ENCODE measurements at places on chromosomes 7 and 10.
A peak's percentile ranks its signal among the peaks of the same experiment; 100 is the strongest.

- DNase-seq = peak; percentile 48
Observed at GRCh38 chr7:76054123-76055120, 6.5 kb downstream of the MDH2 start.

- no peak for DNase-seq
Observed at GRCh38 chr10:3986493-3987142, 201.6 kb upstream of the KLF6 start.

DNA sequence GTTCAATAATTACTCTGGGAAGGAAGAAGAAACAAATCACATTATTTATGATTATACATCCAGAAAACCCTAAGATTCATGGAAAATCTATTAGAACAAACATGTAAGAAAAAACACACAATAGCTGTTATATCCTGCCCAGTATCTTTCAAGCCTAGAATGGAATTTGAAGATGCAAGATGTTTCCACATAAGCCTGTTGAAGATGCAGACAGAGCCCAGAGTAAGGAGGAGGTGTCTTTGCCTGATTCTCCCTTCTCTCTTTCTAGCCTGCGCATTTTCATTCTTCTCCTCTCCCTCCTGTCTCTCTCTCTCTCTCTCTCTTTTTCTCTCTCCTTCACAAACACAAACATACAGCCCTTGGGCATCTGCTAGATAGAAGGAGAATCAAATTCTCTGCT is 170.1 kb upstream of the INHBA start:
- peak; percentile 24 for DNase-seq

DNA sequence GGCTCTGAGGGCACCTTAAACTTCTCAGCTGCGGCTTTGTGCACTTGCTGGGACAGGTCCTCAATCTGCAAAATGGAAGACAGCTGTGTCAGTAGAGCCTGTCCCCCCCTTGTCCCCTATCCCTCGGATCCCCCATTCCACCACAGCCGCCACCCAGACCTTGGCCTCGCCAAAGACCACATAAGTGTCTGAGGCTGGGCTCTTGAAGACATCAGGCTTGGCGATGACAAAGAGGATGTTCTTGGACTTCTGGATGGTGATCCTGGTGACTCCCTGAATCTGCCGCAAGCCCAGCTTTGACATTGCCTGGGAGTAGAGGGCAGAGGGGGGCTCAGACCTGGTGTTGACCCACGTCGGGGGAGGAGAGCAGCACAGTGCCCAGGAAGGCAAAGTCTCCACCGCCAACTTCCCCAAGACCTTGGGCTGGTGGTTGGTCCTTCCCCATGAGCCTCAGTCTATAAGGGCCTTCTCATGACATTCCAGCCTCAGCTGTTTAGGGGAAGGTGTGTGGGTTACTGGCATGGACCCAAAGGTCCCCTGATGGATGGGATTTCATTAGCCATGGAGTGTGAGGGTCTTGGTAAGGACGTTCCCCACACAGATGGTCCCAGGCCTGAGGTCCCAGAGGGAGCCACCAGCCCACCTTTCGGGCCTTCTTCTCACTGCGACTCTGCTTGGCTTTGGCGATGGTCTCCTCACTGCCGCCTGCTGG is 7.7 kb downstream of the NACAD start:
- no peak for DNase-seq

DNA sequence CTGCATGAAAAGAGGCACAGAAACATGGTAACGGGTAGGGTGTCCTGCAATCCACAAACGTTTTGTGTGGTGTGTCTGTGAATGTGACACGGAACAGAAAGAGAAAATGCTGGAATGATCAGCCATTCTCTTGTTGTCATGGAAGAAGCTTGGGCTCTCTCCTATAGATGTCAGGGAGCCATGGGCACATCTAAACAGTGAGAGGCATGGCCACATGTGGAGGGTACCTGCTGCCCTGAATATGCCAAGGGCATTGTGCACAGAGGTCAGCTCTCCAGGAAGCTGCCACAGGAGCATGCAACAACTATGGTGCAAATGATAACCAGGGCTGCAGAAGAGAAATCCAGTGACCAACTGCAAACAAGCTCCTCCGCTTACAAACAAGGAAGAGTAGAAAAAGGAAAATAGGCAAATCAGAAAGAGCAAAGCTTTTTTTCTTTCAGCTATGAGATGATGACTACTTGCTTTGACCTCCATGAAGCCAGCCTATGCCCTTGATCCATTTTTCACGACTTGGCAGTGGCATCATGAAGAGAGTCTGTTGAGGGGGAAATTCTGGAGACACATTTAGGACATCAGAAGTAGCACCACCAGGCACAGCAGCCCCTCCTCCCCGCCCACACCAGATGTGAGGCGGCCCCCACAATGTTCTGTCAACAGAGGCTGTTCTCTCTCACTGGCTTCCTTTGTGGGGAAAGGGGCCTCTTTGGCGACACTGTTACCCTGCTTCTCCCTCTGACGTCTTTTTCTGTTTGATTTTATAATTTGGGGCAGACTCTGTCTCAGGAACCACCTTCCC is 4.8 kb upstream of the PDE1C start:
- no peak for DNase-seq

DNA sequence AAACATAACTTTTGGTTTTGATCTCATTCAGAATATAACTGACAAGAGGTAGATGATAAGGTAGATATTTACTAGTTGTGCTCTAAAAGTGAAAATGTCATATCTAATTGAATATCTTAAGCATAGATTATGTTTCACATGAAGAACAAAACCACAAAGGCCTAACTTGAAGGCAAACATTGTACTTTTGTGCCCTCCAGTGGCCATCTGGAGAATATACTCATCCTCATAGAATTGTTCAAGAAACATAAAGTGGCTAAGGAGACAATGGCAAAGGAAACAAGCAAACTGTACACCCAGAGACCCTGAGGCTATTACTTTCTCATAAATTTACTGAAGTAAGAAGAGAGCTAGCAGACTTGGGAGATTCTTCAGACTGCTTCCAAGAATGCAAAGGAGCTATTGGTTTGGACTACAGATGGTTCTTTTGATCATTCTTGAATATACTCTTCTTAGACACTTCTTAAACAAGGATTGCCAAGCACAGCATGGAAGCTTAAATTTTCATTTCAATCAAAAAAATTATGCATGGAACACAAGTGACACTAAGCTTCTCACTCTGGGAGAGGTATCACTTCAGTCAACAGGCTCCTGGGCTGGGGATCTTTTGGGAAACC is 98.2 kb upstream of the DKK1 start:
- DNase-seq = peak; percentile 85

DNA sequence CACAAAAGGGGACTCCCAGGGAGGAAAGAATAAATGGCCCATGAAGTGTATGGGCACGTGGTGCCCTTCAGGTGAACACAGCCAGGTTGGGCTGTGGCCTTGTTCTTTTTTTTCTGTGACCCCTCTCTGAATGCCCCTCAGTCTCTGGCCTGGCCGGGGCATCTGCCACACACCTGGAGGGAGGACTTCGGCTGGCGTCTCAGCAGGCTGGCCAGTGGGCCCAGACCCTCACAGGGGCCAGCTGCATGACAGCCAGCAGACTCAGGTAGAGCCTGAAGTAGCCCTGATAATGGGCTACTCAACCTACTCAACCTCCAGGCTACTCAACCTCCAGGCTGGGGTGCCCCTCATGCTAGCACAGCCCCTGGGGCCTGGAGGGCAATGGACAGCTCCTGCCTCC is 9.8 kb upstream of the CAMK2B start:
- DNase-seq = no peak

DNA sequence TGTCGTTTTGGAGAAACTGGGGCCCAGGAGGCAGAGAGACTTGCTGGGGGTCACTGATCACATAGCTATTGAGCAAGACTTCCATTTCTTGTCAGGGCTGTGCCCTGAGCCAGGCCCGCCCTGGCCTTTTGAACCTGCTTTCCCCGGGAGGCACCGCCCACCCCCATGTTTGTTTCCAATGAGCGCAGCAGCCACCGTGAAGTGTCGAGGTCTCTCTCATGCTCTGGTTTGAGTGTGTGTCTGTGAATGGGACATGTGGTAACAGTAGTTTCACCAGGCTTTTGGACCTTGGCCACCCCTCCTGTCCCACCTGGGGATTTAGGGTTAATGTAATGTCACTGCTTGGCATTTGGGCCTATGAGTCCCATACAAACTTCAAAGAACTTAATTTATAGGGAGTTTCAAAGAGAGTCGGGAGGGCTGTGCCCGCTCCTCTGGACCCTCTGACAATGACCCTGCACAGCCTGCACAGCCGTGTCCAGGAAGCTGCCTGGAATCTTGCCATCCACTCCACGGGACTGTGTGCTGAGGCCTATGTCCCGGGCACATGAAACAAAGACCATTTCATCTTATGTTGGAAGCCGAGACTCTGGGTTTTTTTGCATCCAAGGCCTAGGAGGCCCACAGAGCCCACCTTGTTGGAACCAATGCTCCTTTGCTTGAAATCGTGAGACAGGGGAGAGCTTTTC is 6.3 kb downstream of the PRF1 start:
- no peak for DNase-seq

DNA sequence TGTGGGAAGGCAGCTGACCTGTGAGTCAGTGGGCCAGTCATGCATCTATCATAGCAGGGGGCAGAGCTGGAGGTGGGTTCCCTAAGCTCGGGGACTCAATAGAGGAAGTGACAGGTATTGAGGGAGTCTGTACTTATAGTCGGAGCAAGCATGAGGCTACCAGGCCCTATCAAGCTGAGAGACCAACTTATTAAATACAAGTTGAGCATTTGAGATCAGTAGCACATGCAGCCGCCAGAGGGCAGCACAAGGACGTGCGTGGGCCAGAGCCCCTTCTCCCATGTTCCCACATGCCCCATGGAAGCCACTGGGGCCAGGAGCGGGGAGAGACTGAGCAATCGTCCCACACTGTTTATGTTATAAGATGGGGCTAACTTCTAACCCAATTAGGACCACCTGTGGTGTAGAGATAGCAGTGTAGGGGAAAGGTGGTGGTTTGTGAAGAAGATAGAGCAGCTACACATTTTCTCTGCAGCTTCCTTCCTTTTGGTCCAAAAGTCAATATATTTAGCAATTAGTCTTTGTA is 13.0 kb upstream of the STK31 start:
- DNase-seq = peak; percentile 70

- no peak for DNase-seq
Observed at GRCh38 chr10:109676703-109677102, 246.6 kb downstream of the XPNPEP1 start.

- DNase-seq = no peak
Observed at GRCh38 chr7:130880668-130881067, 146.7 kb upstream of the KLF14 start.

Data from fibroblast of pulmonary artery (primary cell).